ENCODE measurements at places on chromosomes 2 and 18. TPM values are rescaled to one million over a fixed set of nuclear protein-coding genes. Genes with fewer than 3 reads are reported as not detected.

GRCh38 chr2:205731583-205731981 is 49.3 kb downstream of the NRP2 start:
- DNase-seq, result peak; percentile 93

GRCh38 chr2:219469186-219469724 is 29.4 kb upstream of the GMPPA start:
- DNase-seq, result peak; percentile 81

DNA sequence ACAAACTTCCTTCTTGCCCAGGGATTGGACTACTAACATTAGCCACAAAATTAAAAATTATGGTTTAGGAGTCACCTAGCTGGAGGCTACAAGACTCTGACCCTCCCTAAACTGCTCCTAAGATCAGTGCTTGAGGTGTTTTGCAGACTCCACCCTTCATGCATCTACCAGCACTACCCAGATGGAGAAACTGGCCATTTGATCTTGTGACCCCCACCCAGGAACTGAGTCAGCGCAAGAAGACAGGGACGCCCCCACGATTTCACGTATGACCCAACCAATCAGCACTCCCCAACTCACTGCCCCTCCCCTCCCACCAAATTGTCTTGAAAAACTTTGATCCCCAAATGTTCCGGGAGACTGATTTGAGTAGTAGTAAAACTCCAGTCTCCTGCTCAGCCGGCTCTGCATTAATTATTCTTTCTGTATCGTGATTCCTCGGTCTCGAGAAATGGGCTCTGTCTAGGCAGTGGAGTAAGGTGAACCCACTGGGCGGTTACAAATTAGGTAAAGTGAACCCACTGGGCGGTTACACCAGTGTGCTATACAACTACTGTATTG is 40.1 kb upstream of the CCDC88A start:
- DNase-seq, result no peak

DNA sequence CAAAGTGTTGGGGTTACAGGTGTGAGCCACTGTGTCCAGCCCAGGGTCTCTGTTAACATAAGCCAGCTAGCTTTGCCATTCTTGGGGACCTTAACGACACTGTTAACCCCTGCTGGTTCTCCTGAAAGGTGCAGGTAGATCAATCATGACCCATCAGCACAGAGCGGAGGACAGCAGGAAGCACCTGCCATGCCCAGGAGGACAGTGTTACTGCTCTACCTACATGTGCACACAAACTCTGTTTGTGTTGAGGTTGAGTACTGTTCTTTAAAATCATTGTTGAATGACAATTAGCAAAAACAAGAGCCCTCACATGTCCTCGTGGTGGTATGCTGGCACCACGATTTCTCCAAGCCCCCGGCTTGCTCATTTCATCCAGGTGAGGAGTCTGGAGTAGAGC is 120.9 kb downstream of the FAM210A start:
- DNase-seq, result no peak

DNA sequence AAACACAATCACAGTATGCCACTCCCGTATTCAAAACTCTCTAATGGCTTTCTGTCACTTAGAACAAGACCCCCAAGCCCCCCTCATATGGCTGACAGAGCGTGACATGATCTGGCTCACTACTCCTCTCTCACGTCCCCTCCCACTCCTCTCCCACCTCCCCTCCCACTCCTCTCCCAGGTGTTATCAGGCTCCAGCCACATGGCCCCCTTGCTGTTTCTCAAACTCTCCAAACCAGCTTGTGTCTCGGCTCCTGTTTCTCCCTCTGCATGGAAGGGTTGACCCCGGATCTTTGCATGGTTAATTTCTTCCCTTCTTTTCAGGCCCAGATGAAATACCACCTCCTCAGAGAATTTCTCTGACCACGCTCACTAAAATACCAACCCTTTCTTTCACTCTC is 180.8 kb downstream of the SLC8A1 start:
- DNase-seq, result no peak

GRCh38 chr2:20326163-20326780 is 24.4 kb downstream of the PUM2 start:
- peak; percentile 55 for DNase-seq

DNA sequence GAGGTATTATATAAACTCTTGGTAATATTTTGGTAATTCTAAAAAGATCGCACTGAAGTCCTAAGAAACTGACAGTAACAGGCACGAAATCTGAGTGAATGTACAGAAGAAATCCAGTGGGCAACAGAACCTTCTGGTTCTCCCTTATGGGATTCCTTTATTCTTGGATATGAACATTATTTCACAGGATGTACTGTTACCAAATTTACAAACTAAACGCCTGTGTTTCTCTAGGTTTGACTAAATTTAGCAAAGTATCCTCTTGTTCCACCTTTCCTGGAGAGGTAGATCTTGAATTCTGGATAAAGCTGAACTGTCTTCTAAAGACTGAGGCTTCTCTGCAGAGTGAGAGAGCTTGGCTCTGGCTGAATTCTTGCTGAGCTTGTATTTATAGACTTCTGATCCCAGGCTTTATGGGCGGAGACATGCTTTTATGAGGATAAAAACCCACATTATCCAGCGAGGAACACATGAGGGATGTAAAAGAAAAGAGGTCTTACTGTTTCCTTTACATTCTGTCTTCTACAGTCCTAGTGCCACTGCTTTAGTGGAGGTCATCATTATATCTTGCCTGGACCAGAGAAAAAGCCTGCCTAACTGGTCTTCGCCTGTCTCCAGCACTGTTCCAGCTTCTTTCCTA is 220.8 kb downstream of the CDH2 start:
- DNase-seq, result no peak

- no peak for DNase-seq
Observed at GRCh38 chr2:111094691-111095090, 26.0 kb upstream of the BCL2L11 start.

GRCh38 chr18:74445585-74445984 is 11.5 kb downstream of the DIPK1C start:
- DNase-seq, result no peak

DNA sequence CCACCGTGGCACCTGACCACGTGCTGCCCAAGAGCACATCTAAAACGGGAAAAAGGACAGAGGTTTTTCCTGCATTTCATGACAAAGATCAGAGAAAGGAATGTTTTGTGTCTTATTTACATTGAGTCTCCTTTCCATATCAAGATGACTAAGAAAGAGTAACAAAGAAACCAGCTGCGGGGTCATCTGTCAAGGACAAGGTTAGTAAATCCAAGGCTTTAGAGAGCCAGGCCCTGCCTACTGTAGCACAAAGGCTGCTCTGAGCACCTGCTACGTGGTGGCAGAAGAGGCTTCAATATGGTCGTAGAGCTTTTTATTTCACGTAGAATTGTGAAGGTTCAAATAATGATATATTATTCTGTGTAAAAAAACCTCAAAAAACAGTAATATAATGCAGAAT is 51.0 kb downstream of the PRELID3A start:
- DNase-seq, result no peak

DNA sequence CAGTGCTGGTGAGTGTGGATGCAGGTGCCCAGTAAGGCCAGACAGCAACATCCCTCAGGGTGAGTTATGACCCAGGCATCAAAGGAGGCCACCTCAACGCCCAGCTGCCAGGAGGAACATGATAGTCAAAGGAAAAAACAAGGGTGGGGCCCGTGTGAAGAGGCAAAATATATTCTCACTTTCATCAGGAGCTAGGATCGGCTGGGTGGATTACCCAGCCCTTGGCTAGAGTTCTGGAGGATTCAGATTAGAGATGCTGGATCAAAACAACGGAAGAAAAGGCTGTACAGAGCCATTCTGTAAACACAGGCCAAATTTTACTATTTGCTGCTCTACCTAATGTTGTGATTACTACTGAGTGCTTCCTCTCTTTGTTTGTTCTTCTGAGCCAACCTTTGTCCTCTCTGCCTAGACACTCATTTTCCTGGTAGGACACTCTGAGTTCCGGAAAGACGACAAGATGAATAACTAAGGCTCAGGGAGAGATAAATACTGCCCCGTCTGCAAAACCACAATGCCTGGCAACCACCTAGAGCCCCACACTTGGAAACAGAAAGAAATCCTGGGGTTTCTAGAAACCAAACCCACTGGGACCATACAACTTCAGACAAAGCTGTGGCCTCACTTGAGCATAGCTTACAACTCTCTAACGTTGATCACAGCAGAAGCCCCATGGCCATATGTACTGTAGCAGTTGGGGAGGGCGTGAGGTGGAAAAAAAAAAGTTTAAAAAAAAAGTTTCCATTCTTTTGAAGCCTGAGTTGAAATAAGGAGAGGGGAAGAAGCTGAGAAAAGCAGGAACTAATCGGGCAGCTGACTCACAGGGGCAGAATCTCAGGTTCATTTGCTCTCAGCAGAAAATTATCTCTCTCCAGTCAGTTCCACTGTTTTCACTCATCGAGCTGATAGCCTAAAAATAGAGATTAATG is 17.8 kb upstream of the PMAIP1 start:
- DNase-seq, result peak; percentile 82

- DNase-seq, result no peak
Observed at GRCh38 chr2:25905126-25905525, 26.8 kb upstream of the ASXL2 start.

DNA sequence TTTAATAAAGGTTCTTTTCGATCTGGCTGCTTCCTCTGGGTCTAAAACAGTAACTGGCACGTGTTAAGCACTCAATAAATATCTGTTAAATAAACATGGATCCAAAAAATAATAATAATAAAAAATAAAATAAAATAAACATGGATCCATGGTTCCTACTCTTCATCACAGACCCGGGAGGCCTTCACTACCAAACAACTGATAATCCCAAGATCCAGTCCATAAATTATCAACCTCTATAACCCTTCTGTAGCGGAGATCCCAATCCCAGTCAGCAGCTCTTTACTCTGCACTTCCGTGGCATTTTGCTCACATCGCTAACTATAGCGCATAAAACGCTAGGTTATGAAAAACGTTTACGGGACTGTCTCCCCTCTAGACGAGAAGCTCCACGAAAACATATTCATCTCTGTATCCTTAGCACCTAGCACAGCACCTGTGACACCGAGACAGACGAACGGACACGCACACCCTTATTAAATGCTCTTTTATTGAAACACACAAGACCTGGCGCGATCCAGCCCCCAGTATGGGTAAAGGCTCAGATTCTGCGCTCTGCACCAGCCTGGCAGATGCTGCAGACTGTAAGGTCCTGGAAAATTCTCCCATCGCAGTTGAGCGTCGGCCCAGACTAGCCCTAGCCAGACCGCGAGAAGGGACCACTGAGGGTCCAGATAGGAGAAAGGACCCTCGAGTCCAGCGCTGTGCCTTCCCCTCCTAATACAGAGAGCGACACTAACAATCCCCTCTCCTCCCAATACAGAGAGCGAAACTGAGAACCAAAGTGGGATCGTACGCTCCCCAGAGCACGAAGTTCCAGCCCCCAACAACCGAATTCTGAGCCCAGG is 770 bp downstream of the NBAS start:
- DNase-seq, result peak; percentile 43

GRCh38 chr2:234003972-234004617 is 46.4 kb upstream of the SPP2 start:
- DNase-seq, result peak; percentile 96

GRCh38 chr18:65725251-65726050 is 25.4 kb upstream of the CDH7 start:
- no peak for DNase-seq

GRCh38 chr2:100485396-100485795 is 15.1 kb downstream of the NMS start:
- no peak for DNase-seq

The OXER1 gene
- 0.26 TPM for total RNA-seq

The GREB1L gene
- 0.26 TPM for total RNA-seq

The KCNS3 gene
- 1.3 TPM for total RNA-seq

The TMEM178A gene
- total RNA-seq, result 0.26 TPM

The CHRNG gene
- not detected for total RNA-seq

The CIDEA gene
- total RNA-seq, result 0.26 TPM

The SPC25 gene
- not detected for total RNA-seq

The PLCL1 gene
- 0.83 TPM for total RNA-seq

The FBLN7 gene
- 0.99 TPM for total RNA-seq

The PLEK gene
- not detected for total RNA-seq

The ACADL gene
- 0.51 TPM for total RNA-seq

The M1AP gene
- total RNA-seq, result not detected

The FAM161A gene
- 2.6 TPM for total RNA-seq

The GCG gene
- not detected for total RNA-seq

All from fibroblast of lung (primary cell).